ENCODE measurements at places on chromosomes 2 and 18.

DNA sequence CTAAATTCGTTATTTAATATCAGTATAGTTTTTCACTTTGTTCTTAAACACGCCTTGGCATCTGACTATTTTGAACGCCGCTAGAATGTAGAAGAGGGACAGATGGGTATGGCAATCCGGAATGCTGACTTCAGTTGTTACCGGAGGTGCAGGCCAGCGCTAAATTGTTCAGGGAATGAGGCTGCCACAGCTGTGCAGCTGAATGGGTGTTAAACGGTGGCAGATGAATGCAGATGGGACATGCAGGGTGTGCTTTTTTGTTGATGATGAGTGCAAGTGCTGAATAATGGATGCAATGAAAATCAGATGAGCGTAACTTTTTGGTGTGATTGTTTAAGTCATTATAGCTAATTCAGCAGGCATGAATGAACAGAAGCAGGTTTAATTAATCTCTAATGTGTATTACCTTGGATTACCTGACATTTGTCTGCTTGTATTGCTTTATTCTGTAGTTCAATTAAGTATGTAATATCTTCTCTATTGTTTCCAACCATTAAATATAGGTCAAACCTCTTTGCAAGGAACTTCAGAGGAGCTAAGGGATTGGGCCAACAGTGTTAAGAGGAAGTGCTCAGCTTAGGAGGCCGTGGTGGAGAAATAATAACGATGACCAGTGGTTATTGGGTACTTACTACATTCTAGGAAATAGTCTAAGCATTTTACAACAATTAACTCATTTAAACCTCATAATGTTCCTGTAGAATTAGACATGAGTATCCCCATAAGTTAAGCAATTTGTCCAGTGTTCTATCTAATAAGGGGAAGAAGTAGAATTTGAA, 11.9 kb upstream of the CREG2 start:
- no peak for DNase-seq

GRCh38 chr2:160816916-160817499, 323.4 kb upstream of the RBMS1 start:
- DNase-seq: no peak

DNA sequence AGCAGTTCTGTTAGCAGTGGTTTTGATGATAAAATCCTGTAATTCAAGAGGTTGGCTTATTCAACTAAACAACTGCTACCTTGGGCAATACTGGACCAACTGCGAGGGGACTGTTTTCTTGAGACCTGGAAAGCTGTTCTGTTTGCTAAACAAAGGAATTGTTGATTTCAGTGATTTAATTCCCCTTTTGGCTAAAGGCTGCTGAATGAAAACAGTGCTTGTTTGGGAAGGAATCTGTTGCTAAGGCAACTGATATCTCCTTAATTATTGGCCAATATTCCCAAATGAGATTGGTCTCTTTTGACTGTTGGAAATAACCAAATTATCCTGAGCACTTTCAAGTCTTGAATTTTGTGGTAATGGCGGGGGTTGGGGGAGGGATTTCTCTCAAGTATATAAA, 136.8 kb downstream of the CAMKMT start:
- no peak for DNase-seq

DNA sequence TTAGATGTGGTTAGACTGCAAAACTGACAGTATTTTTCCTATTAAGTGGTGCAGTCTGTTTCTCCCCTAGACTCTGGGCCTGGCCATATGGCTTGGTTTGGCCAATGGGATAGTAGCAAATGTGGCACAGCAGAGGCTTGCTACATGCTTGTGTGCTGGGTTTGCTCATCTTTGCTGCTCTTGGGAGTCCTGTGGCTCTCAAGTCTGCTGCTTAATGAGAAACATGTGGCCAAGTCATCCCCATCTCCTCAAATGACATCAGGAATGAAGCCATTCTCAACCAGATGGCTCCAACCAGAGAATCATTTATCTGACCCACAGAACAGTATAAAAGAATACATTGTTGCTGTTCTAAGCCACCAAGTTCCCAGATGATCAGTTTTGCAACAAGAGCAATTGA, 57.1 kb upstream of the PAX3 start:
- DNase-seq: no peak

DNA sequence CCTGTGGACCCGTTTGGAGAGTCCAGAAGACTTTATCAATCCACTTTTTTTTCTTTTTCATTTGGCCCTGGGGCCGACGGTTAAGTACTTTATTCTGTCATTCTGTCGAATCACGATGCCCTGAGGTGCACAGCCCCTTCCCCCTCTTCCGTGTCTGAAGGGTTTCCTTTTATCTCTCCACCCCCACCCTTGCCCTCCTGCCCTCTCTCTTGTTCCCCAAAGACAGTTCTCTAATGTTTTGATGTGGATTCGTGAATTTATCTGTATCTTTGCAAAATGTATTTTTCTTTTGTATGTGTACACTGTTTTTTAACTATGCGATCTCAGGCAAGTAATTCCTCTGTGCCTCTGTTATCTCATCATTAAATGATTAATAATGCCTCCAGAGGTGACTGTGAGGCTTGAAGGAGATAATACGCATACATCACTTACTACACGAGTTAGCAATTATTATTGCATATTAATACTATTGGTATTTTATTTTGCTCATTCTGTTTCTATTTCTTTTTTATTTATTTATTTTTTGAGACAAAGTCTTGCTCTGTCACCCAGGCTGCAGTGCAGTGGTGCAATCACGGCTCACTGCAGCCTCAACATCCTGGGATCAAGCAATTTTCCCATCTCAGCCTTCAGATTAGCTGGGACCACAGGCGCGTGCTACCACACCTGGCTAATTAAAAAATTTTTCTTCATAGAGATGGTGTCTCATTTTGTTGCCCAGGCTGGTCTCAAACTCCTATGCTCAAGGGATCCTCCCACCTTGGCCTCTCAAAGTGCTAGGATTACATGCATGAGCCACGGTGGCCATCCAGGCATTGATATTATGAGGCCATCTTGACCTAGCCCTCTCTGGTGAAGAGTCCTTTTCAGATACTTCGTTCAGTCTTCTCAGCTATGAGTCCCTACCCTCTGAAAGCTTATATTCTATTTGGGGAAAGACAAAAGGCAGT, 1.4 kb upstream of the CASP8 start:
- no peak for DNase-seq

DNA sequence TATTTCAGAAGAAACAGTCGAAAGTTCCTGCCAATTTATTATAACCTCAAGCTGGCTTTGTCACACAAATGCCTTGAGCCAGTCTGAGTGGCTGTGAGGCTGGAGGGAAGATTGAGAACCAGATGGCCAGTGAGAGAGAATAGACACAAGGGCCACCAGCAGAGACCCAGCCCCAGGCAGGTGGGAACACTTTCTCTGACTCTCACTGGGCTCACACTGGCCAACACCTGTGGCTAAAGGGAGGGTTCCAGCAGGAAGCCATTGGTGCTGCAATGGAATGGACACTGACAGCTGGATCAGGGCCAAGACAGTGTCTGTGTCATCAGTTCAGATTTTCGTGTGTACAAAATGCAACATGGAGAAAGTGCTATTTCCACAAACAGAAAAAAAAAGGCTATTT, 29.9 kb downstream of the LOXHD1 start:
- DNase-seq: no peak

- DNase-seq: no peak
Observed at GRCh38 chr2:212595036-212595654, 56.5 kb upstream of the ERBB4 start.

GRCh38 chr2:33133454-33133952, 186.8 kb downstream of the LTBP1 start:
- DNase-seq: no peak

DNA sequence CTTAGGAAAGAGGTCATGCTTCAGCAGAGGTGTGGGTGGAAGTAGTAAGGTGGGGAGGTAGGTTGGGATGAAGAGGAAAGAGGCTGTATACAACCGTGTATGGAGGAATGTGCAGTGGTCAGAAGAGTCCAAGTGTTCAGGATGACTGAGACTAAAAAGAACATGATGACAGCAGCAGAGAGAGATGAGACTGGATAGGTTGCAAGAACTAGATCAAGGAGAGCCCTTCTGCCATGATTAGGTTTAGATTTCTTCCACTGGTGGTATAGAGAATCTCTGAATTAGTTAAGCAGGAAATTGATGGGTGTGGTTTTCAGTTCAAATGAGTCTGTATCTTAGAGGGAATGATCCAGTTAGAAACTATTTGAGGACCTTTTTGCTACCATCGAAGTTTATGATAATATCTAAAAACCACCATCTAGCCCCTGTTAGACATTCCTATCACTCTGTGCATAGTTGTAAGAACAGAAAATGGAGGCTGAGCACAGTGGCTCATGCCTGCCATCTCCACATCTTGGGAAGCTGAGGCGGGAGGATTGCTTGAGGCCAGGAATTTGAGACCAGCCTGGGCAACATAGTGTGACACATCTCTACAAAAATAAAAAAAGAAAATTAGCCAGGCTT, 221.0 kb downstream of the LTBP1 start:
- no peak for DNase-seq

DNA sequence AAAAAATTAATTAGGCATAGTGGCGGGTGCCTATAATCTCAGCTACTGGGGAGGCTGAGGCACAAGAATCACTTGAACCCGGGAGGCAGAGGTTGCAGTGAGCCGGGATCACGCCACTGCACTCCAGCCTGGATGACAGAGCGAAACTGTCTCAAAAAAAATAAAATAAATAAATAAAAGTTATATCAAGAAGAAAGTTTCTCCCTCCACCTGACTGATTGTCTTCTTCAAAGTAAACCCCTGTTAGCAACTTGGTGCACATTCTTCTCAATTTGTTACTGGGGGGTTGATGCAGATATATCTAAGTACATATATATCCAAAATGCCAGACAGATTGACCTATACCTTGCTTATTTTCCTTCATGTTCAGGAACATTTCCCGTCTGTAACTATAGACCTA, 5.2 kb upstream of the MYCN start:
- no peak for DNase-seq

GRCh38 chr2:146004462-146004861, 1484.5 kb upstream of the ZEB2 start:
- no peak for DNase-seq

Measured in activated effector memory CD4-positive, alpha-beta T cell treated with Interleukin-2 at 50 U/mL for 16 hours (primary cell).